Epithelial cell of proximal tubule (primary cell): ENCODE measurements at places on chromosomes 12 and 14. TPM values are rescaled to one million over a fixed set of nuclear protein-coding genes. Genes with fewer than 3 reads are reported as not detected.

HOXC4 gene
- 2.8 and 3.3 TPM in 2 replicates for total RNA-seq

ZFYVE21 gene
- 74.1 and 110 TPM in 2 replicates for total RNA-seq

GPR84 gene
- total RNA-seq, result not detected in 2 replicates

LRP1-AS gene
- total RNA-seq, result not detected in 2 replicates

RIC8B gene
- 6.5 and 12.2 TPM in 2 replicates for total RNA-seq

RXYLT1 gene
- 12.3 and 21.3 TPM in 2 replicates for total RNA-seq

GRCh38 chr12:119692997-119693396 is 25.1 kb downstream of the PRKAB1 start:
- DNase-seq, result peak; percentile 92

GRCh38 chr14:24249230-24250021 is 7.0 kb upstream of the TINF2 start:
- no peak for DNase-seq

DNA sequence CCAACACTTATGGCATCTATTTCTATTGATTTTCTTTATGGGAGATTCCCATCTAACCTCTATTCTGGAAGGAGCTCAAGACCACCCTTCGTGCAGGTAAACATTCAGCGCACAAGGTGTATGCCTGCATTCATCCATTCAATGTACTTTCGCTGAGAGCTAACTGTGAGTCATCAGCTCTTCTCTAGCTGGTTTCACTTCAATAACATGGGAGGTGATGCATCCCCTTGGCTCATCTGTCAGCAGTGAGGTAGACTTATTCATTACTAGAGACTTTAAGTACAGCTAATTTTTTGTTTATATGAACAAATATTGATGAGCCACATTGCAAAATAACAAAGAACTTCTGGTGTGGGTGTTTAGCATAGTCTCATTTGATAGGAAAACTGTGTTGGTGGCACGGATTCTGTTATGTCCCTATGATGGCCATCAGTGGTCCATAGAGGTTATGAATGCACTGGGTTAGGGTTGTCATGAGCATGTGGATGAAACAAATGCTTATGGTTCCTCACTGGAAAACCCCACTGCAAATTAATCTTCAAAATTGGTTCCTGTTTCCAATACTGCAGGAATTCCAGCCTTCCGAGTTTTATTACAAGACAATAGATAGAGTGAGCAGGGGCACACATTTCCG is 1151.0 kb downstream of the BCL11B start:
- no peak for DNase-seq

- no peak for DNase-seq
Measured at GRCh38 chr14:24159777-24160498, 1.1 kb upstream of the IRF9 start.

GRCh38 chr12:79012636-79013035 is 148.1 kb downstream of the SYT1 start:
- DNase-seq, result no peak

- no peak for DNase-seq
Measured at GRCh38 chr14:104680056-104680805, 9.2 kb upstream of the INF2 start.

DNA sequence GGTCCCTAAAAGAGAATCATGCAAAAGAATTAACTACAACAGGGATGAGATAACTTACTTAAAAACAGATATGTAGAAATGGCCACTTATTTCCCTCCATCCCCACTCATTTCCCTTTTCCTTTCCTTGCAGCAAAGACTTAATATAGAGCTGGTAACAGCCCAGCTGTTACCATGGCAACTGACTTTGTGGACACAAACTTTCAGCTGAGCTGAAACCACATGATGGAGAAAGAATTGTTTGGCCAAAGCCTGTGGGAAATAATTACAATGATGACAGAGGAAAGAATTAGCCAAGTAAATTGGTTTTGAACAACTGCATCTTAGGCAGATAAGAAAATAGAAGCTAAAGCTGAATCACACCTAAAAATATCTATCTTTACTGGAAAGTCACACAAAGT is 364.9 kb downstream of the GALC start:
- peak; percentile 23 for DNase-seq

- no peak for DNase-seq
Measured at GRCh38 chr14:95319312-95320077, at the start of gene CLMN. Gene CLMN, minus strand, starts transcription at chr14:95319908. Its CDS starts 116 bp downstream, at chr14:95319792.

- no peak for DNase-seq
Measured at GRCh38 chr12:130220706-130221100, 58.4 kb downstream of the FZD10 start.

GRCh38 chr14:100662879-100663760 is 63.6 kb upstream of the DLK1 start:
- DNase-seq, result no peak

DNA sequence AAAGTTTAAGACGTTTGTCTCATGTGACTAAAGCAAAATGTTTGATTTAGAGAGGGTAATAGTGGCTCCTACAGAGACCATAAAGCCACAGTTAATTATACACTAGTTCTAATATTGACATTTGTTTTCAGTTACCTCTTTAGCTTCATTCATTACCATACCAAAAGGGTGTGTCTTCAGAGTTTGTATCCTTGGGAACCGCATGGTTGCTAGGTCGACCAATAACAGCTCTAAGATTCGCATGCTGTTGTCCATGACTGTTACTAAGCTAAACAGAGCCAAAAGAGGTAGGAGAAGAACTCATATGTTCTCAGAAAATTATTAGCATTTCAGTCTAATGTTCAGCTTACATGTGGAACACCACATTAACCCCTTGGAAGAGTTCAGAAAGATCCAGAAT is 36.2 kb upstream of the ETNK1 start:
- DNase-seq, result no peak

- DNase-seq, result no peak
Measured at GRCh38 chr12:101608301-101609133, 13.7 kb downstream of the MYBPC1 start.

GRCh38 chr12:92342574-92342973 is 196.9 kb upstream of the BTG1 start:
- no peak for DNase-seq
